ENCODE measurements at places on chromosomes 7 and 10. TPM values are rescaled to one million over a fixed set of nuclear protein-coding genes. Genes with fewer than 3 reads are reported as not detected.

ZNF117 gene
- polyA plus RNA-seq, result 18.9 TPM

EMX2 gene
- polyA plus RNA-seq, result 11.9 TPM

NUDT13 gene
- polyA plus RNA-seq, result 4.0 TPM

LEP gene
- not detected for polyA plus RNA-seq

SLC39A12 gene
- not detected for polyA plus RNA-seq

HOXA11 gene
- polyA plus RNA-seq, result 1.2 TPM

CDH23 gene
- 4.1 TPM for polyA plus RNA-seq

SORBS1 gene
- polyA plus RNA-seq, result 76.7 TPM

SPDYE5 gene
- polyA plus RNA-seq, result 2.8 TPM

NUTM2B gene
- 1.2 TPM for polyA plus RNA-seq

SLIT1 gene
- polyA plus RNA-seq, result 0.70 TPM

HECW1 gene
- polyA plus RNA-seq, result 0.23 TPM

UTF1 gene
- not detected for polyA plus RNA-seq

PGAM1 gene
- 86.9 TPM for polyA plus RNA-seq

DBF4 gene
- polyA plus RNA-seq, result 10.2 TPM

AKR1E2 gene
- polyA plus RNA-seq, result 3.3 TPM

IFIT1 gene
- polyA plus RNA-seq, result 40.3 TPM

FZD8 gene
- polyA plus RNA-seq, result 21.9 TPM

C10orf62 gene
- polyA plus RNA-seq, result 0.11 TPM

WNT16 gene
- 0.22 TPM for polyA plus RNA-seq

SUN3 gene
- polyA plus RNA-seq, result not detected

LRRC27 gene
- polyA plus RNA-seq, result 7.3 TPM

NEURL1 gene
- polyA plus RNA-seq, result 40.5 TPM

PAPSS2 gene
- 7.8 TPM for polyA plus RNA-seq

ABHD11 gene
- 10.7 TPM for polyA plus RNA-seq

EN2 gene
- 0.71 TPM for polyA plus RNA-seq

C10orf143 gene
- polyA plus RNA-seq, result 2.7 TPM

SEMA3D gene
- 11.0 TPM for polyA plus RNA-seq

PDK4 gene
- polyA plus RNA-seq, result 12.9 TPM

HTR5A gene
- not detected for polyA plus RNA-seq

OR2A7 gene
- 1.5 TPM for polyA plus RNA-seq

GPR26 gene
- polyA plus RNA-seq, result not detected

VWC2 gene
- 0.09 TPM for polyA plus RNA-seq

PCLO gene
- polyA plus RNA-seq, result 0.29 TPM

H2BK1 gene
- not detected for polyA plus RNA-seq

RINT1 gene
- polyA plus RNA-seq, result 21.3 TPM

TCAF2 gene
- 11.7 TPM for polyA plus RNA-seq

CTNNA3 gene
- polyA plus RNA-seq, result 12.6 TPM

SEMA3E gene
- 1.6 TPM for polyA plus RNA-seq

MKRN1 gene
- 83.4 TPM for polyA plus RNA-seq

STEAP4 gene
- 3.5 TPM for polyA plus RNA-seq

CYP26C1 gene
- not detected for polyA plus RNA-seq

VSIR gene
- 28.5 TPM for polyA plus RNA-seq

FGFR2 gene
- 0.54 TPM for polyA plus RNA-seq

TSPAN14 gene
- 37.6 TPM for polyA plus RNA-seq

RPEL1 gene
- not detected for polyA plus RNA-seq

WIPF3 gene
- polyA plus RNA-seq, result 16.1 TPM

TRIM50 gene
- 0.67 TPM for polyA plus RNA-seq

SLC18A3 gene
- polyA plus RNA-seq, result not detected

BAIAP2L1 gene
- 6.8 TPM for polyA plus RNA-seq

PANK1 gene
- 13.8 TPM for polyA plus RNA-seq
